ENCODE measurements at places on chromosomes 4 and X.

DNA sequence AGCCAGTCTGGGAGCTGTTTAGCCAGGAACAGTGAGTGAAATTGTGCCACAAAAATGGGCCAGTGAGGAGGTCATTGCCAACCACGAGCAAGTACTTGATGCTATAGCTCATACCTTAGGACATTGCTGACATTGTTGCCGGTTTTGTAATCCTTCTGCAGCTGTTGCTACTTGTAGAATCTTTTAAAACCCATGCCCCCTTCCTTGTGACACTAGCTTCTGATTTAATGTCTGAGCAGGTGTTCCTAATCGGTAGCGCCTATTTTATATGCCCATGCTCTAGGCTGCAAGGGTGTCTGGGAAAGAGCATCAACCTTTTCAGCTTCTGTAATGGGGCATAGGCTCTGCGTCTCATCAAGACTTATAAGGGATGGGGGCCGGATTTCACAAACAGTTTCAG is 2.6 kb downstream of the POLA1 start:
- DNase-seq = no peak

DNA sequence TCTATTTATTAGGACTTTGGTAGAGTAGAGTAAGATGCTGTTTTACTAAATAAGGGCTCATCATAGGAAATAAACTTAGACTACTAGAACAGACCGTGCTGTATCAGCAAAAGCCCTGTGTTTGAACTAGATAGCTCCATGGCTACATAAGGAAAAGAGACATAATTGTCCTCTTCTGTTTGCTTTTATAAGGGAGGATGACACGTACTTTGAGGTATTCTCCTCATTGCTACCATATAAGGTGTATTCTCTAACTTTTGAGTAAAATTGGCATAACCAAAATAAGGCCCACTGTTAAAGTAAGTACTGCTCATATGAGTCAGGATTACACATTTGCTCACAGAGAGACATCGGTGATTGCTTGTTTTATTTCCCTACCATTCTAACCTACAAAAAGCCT is 64.3 kb downstream of the PDLIM5 start:
- no peak for DNase-seq

GRCh38 chrX:121569609-121570008 is 522.2 kb downstream of the GLUD2 start:
- DNase-seq = no peak

DNA sequence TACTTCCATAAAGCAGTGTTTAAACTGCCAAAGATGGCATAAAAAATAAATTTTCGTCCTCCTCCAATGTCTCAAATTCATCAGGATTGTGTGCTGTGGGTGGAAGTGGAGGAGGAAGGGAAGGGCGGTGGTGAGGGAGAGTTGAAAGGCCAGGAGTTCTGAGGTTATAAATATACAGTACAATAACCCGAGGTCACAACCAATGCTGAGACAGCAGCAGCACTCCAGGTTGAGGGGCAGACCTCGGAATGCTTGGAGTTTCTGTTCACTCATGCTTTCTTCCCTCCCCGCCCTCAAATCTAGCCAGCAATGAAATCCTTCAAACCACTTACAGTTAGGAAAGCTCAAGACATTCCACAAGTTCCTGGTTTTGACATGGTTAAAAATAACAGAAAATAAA is 134.0 kb upstream of the SMAD1 start:
- DNase-seq = no peak

- no peak for DNase-seq
Measured at GRCh38 chrX:154545673-154546274, 872 bp downstream of the G6PD start.

- DNase-seq = no peak
Measured at GRCh38 chrX:47197526-47197925, 3.9 kb downstream of the UBA1 start.

- DNase-seq = no peak
Measured at GRCh38 chr4:63921561-63921960, 487.7 kb downstream of the TECRL start.

DNA sequence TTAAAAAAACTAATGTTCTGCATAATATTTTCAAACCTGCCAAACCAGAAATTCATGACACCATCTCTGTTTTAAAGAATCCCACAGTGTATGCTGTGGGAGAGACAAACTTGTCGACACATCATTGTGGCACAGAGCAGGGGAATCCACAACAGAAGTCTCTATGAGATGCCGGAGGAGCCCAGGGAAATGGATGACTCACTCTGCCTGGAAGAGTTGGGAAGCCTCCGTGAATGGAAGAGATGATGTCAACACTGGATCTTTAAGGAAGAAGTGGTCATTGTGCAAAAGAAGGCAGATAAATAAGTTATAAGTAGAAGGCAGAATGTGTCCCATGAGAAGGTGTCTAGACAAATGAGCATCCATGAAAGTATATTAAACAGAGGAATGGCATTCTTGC is 595.1 kb downstream of the RAB28 start:
- DNase-seq = no peak

GRCh38 chr4:104592183-104592582 is 97.5 kb upstream of the CXXC4 start:
- peak; percentile 54 for DNase-seq

GRCh38 chr4:27568236-27568951 is 707.8 kb downstream of the STIM2 start:
- no peak for DNase-seq

- no peak for DNase-seq
Measured at GRCh38 chr4:11505221-11505971, 76.7 kb upstream of the HS3ST1 start.

- no peak for DNase-seq
Measured at GRCh38 chr4:98794565-98795205, 134.2 kb downstream of the EIF4E start.

DNA sequence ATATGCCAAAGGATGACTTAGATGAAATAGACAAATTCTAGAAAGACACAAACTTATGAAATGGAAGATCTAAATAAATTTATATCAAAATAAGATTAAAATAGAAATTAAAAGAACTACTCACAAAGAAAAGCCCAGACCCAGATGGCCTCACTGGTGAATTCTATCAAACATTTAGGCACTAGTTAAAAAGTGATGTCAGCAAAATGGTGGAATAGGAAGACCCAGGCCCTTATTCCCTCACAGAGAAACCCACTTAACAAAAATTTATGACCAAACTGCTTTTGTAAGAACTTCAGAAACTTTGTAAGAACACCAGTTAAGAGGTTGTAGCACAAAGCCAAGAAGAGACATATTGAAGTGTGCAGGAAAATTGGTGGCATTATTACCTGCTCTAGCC is 129.5 kb downstream of the GATB start:
- DNase-seq = no peak

DNA sequence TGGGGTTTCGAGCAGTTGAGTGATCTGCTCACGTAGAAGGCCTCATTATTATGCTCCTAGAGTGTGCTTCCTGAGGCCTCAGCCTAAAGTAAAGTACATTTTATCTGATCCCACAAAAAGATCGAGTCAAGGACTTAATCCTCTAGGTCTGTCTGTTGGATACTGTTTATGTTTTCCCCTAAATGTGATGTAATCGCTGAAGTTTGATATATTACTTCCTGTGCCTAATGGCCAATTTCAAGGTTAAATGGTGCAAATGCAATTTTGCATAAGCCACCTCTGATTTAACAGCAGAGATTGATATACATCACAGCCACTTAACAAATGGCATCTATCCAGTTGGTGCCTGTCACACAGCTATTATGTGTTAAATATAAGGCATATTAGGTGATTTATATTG is 19.4 kb upstream of the SERTM2 start:
- DNase-seq = peak; percentile 80

GRCh38 chr4:114302472-114302871 is 296.1 kb upstream of the UGT8 start:
- no peak for DNase-seq

DNA sequence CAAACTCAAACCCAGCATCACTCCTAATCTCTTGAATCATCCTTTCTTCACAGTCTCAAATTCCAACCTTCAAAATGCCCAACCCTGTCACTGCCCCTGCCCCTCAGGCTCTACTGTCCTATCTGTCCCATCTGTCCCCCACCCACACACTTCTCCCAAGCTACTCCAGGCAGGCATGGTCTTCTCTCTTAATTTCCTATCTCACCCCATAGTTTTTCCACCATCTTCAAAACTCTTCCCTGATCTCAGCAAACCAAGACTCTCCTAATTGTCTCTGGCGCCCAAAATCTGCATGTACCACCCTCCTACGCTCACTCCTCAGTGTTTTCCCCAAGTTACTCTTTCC is 644 bp downstream of the LAMP2 start:
- DNase-seq = no peak

- DNase-seq = no peak
Measured at GRCh38 chrX:43589735-43590134, 66.4 kb upstream of the MAOA start.

DNA sequence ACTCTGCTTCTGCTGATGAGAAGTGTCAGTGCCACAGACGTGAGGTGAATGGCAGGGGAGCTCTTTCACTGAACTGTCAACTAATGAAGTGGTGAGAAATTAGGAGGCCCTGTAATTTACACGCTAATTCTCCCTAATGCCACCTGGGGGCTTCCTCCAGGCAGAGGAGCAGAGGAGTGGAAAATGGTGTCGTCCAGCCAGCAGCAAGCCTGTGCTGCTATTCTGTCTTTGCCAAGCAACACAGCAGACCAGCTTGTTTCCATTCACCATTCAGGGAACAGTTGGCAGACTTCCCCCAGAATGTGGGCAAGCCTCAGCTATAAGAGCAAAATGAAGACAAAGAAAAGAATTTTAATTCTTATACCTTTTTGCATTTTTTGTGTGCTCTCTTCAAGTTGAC is 245.2 kb upstream of the TET2 start:
- no peak for DNase-seq

DNA sequence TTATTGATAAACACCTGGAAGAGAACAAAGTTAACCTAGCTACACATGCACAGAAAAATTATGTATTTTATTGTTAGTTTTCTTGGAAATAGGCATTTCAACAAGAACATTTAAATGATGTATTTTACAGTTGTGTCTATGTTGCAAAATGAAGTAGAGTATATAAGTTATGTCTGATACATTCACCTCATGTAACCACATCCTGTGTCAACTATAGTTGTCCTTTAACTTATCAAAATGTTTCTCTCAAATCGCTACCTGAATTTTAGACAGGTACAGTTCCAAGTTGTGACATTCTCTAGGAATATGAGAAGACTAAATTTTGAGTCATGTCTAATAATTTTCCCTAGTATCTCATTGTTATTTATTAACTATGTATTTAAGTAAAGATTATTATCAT is 27.2 kb upstream of the TNIP3 start:
- DNase-seq = no peak

GRCh38 chr4:3410401-3411135 is 31.2 kb upstream of the HGFAC start:
- no peak for DNase-seq

DNA sequence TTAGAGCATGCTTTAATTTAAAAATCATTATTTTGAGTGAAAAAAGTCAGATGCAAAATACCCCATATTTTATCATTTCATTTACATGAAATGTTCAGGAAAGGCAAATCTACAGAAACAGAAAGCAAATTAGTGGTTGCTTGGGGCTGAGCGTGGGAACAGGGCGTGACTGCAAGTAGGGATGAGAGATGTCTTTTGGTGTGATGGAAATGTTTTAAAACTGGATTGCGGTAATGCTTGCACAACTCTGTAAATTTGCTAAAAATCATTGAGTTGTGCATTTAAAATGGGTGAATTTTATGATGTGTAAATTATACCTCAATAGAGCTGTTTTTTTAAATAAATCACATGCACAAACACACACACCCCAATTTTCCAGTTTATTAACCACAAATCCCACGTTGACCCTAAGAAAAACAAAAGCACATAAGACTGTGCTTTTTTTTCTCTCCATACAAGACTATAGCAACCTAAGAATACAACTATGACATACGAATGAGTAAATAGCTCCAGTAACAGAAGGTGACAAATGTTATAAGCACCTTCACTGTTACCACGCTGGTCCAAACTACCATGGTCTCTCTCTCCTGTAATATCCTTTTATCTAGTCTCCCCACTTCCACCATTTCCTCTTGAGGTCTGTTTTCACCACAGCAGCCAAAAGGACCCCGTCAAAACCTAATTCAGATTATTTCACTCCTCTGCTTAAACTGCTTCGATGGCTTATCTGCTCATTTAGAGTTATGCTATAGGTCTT is 37.2 kb downstream of the FRMD7 start:
- no peak for DNase-seq

GRCh38 chr4:61011051-61011450 is 189.1 kb upstream of the ADGRL3 start:
- no peak for DNase-seq

DNA sequence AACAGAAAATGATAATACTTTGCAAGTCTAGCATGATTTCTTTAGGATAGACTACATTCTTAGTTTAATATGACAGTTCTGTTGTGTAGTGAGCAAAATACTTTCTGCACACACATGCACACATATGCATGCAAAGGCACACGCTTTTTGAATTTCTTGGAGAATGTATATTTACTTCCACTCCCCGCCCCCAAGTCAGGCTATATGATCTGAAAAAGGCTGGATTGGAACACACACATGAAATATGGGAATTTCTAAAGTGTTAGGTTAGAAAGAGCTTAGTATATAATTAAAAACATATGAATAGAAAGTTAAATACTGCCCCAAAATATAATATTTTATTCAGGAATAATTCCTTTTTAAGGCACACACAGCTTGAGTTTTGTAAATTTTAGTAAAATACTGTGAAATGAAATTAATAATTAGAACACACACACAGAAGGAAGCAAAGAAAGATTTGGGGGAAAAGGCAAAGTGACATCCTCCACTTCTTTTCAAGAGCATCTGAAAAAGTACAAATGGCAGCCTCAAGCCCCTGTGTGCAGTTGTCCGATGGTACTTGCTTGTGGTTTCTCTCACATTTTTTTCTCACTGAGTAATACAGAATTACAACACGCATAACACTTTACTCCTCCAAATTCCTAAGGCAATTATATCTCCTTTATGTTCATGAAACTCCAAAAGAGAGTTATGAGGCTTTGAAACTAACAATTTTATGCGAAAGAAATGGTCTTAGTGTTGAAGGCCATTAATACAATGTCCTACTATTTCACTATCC is 228.9 kb upstream of the ETNPPL start:
- no peak for DNase-seq

DNA sequence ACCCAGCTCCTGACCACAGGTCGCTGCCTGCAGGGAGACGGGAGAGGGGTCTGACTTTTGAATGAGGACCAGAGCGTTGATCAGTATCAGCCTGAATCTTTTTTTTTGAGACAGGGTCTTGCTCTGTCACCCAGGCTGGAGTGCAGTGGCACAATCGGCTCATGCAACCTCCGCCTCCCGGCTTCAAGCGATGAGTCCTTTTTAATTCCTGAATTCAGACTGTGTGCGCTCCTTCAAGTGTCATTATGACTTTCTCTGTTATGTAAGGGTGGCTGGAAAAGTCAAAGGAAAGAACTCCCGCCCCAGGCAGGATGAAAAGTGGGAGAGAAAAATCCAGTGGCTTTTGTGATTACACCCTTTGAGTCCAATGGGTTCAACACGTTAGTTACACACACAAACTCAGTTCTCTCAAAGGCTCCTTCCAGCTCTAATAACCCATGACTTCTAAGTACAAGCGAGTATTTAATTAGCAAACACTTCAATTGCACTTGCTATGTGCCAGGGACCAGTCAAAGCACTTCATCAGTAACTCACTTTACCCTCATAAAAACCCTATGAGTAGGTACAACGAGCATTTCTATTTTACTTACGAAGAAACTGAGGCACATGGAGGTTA is 44.4 kb downstream of the PDHA1 start:
- no peak for DNase-seq

GRCh38 chr4:16048619-16049419 is 35.0 kb downstream of the PROM1 start:
- no peak for DNase-seq

GRCh38 chr4:114401483-114401882 is 197.1 kb upstream of the UGT8 start:
- DNase-seq = no peak
